ENCODE measurements at places on chromosomes 11 and 22.
A peak's percentile ranks its signal among the peaks of the same experiment; 100 is the strongest.

- DNase-seq, result no peak
Observed at GRCh38 chr22:26669060-26669481, 11.7 kb downstream of the MIAT start.

GRCh38 chr11:73542175-73542574 lies 55.7 kb downstream of the FAM168A start:
- DNase-seq, result no peak

DNA sequence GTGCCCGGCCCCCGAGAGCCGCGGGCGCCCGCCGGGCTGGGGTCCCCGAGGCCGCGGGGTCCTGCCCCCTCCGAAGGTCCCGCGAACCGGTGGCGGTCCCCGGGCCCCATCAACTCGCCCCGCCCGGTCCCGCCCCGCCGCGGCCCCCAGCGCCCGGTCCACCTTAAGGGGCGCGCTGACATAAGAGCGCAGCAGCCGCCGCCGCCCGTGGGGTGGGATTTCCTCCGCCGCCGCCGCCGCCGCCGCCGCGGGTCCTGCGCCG lies at the start of gene ZDHHC8:
Gene ZDHHC8, plus strand, starts transcription at position 208 of the 262 bp plus-strand sequence. CDS start 144 bp downstream, outside the sequence.
- DNase-seq, result no peak

- DNase-seq, result no peak
Observed at GRCh38 chr11:129605815-129606214, 209.8 kb upstream of the TMEM45B start.

- no peak for DNase-seq
Observed at GRCh38 chr22:32897400-32897799, 95.9 kb downstream of the TIMP3 start.

DNA sequence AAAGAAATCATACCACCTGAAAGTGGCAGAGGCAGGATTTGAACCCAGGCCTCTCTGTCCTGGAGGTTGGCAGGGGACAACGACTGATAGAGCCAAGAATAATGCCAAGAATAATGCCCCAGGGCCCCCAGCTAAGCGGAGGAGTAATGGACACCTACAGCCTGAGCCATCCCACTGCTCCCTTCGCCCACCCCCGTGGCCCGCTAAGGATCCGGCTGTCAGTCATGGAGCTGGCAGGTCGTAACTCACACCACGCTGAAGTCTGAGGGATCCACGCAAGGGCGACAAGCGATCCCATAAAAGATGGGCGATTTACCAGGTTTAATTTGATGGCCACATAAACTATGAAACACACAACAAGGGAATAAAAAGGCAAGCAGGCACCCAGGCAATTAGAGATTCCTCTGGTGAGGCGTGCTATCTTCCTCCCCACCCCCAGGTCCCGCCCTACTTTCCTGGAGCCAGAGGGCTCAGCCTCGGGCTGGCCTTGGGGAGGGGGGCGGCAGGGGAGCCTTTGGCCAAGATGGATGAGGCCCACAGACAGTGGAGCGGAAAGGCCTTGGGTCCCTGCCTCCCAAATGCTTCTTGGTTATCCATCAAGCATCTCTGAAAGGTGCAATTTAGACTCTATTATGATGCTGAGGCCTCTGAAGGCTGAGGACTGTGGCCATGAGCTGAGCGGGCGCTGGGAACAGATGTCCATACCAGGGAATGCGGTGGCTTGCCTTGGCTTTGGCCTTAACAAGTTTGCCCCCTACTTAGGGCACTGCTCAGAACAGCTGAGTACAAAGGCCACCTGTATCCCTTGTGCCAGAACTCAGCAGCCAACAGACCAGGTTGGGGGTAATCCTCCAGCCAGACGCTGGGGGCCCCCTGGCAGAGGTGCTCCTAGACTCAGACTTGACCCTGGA lies 55.2 kb downstream of the MACROD1 start:
- DNase-seq, result no peak

DNA sequence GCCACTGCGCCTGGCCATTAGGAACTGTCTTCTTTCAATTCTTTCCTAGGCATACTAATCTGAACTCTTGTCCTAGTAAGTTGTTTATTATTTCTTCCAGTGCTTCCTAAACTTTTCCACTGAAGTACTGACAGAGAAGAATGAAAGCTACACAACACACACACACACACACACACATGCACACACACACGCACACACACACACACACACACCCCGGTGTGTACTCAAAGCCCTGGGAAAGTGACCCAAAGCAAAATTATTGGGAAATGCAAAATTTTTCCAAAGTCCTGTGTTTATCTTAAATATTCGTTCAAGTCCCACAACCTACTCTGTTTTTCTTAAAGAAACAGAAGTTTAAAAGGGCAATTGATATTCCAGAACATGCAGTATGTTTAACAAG lies 19.4 kb upstream of the SIK2 start:
- no peak for DNase-seq

DNA sequence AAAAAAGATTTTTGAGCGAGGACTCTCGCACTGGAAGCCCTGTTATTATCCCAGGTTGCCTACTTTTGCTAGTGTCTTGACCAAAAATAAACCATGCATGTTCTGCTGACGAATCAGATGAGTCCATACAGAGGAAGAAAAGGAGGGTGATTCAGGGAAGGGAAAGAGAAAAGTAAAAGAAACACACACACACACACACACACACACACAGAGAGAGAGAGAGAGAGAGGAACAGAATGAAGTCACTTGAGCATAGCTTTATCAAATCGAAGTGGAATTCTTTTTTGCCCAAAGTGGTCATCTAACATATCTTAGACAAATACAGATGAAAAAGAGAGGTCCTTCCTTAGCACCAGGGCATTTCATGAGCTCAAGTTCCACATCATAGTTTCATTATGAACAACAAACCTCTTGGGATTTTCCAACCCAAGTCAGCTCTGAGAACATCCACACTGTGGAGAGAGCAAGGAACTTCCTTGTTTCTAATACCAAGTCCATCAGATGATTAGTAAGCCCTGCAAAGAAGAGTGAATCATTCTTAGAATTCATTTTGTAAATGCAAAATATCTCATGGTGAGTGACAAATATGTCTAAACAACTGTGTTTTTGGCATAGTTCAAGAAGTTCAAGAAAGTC lies 7.7 kb upstream of the MMP12 start:
- DNase-seq, result no peak

DNA sequence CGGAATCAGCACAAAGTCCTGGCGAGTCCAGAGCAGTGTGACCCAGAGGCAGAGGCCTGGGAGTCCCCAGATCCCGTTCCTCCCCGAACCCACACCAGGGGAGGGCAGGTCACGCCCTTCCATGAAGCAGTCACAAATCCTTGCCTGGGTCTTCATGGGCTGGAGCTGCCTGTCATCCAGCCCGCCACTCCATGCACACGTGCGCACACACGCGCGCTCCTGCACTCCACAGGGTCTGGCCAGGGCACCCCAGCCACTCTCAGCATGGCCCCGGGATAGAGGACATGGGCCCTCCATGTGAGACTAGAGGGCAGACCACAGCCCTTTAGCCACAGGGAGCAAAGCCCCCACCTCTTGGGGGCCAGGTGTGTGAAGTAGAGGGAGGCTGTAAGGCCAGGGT lies 5.7 kb upstream of the TNFRSF13C start:
- no peak for DNase-seq

DNA sequence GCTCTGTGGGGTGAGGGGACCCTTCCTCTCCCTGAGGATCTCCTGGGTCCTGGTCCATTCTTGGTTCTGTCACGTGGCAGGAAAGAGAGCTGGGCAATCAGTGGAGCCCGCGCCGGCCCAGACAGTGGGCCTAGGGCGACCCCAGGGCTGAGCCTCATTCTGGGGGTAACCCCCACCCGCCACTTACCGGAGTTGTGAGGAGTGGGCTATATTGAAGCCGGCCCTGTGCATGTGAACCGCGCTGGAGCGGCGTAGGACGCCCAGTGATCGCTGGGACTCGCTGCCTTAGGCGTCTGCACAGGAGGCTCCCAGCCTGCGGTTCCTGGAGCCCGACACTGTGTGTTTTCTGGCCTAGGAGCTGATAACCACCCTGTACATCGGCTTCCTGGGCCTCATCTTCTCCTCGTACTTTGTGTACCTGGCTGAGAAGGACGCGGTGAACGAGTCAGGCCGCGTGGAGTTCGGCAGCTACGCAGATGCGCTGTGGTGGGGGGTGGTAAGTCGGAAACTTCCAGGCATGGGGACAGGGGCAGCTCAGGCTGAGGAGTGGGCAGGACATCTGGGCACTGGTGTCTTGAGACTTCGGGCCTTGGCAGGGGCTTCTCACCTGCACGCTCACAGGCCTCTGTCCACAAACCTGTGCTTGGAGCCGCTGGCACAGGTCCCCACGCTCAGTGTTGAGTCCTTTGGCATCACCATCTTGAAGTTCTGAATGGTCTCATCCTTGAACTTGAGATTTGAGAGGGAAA lies 127.1 kb downstream of the KCNQ1OT1 start:
- DNase-seq, result no peak

- DNase-seq, result no peak
Observed at GRCh38 chr11:118358071-118358470, 1.3 kb upstream of the UBE4A start.

GRCh38 chr22:50225200-50225969 lies 19.4 kb downstream of the TUBGCP6 start:
- DNase-seq, result no peak

GRCh38 chr11:55949330-55949729 lies 13.1 kb upstream of the OR5I1 start:
- no peak for DNase-seq

DNA sequence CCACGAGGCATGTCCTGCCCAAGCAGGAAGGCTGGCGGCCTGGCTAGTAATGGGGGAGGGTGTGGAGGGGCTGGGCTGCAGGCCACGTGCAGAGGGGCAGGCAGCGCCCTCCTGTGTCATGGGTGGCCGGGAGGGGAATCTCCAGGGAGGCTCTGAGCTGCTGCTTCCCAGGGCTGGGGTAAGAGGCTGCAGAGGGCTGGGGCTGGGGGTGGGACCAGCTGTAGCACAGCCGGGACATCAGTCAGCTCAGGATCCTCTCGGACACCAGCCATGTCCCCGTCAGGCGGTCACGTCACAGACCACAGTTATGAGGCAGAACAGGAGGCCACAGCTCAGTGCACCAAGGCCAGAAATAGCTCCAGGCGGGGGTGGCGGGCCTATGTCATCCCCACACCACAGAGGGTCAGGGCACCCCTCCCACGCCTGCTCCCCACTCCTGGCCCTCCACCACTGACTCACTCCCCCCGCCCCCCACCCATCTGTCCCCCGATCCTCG lies 21.1 kb downstream of the RTN4R start:
- no peak for DNase-seq

GRCh38 chr22:49024775-49025440 lies 802.8 kb downstream of the BRD1 start:
- no peak for DNase-seq

- DNase-seq, result no peak
Observed at GRCh38 chr11:44596525-44597276, 31.2 kb downstream of the CD82 start.

GRCh38 chr11:17021511-17021910 lies 7.3 kb upstream of the PLEKHA7 start:
- DNase-seq, result no peak

GRCh38 chr22:42763965-42764480 lies 43.4 kb upstream of the A4GALT start:
- no peak for DNase-seq

DNA sequence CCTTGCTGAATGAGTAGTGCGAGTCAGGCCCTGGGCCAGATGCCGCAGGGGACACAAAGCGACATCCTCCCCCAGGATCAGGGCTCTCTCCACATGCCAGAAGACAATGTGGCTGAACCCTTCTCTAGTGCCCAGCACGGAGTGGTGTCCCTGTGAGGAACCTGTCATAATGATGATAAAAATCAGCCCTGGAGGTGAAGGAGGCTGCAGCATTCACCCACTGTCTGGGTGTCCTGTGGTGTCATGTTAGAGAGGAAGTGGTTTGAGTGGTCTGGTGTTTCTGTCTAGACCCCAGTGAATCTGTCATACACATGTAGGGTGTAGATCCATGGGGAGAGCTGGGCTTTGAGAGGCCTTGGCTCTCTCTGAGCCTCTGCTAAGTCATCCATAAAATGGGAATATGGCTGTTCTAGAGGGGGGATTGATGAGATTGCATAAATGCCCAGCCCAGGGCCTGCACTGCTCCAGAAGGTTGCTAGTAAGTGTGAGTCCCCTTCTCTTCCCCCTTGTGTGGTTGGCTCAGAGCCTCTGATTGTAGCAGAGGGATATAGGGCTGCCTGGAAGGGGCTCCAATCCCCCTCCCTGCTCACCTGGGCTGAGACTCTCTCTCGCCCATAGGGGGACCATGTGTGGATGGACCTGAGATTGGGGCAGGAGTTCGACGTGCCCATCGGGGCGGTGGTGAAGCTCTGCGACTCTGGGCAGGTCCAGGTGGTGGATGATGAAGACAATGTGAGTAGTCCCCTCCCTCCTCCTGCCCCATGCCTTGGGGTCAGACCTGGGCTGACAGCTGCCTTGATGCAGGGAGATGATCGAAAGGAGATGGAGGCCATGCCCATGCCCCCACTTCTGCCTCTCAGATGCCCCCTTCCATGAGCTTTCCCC lies 14.3 kb downstream of the MYO7A start:
- peak; percentile 44 for DNase-seq

DNA sequence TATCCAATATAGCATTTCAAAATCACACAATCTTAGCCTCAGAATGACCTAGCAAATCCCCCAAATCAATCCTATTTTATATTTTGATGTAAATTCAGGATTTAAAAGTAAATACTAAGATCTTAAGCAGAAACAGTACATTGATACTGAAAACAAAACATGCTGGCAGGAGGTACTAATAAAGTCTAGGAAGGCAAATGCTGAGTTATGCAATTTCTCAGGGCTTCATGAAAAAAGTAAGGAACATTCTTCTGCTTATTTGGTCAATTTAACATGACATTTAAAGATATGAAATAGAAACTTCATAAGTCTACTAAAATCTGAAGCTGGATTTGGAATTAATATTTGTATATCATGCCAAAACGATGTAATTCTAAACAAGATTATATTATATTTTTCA lies 153.3 kb downstream of the SWAP70 start:
- DNase-seq, result no peak

GRCh38 chr22:26986884-26987283 lies 329.5 kb downstream of the MIAT start:
- no peak for DNase-seq

DNA sequence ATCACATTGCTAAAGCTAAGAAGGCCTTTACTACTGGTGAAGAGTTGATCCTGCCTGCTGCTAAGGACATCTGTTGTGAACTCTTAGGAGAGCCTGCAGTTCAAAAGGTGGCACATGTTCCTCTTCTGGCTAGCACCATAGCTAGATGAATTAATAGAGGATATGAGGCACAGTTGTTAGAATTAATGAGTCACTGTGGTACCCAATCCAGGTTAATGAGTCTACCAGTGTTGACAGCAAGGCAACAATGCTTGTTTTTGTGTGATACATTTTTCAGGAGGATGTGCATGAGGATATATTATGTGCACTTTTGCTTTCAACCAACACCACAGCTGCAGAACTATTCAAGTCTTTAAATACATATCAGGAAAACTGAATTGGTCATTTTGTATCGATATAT lies 12.0 kb downstream of the C11orf58 start:
- DNase-seq, result no peak

All from NK-92 treated with Interleukin-12 subunit alpha and Interleukin-12 subunit beta, amount 100 ng/mL, for 24 hours (cell line).